Pancreas (tissue), 10 donors: ENCODE measurements at places on chromosomes 1 and 21.
A peak's percentile ranks its signal among the peaks of the same experiment; 100 is the strongest.

DNA sequence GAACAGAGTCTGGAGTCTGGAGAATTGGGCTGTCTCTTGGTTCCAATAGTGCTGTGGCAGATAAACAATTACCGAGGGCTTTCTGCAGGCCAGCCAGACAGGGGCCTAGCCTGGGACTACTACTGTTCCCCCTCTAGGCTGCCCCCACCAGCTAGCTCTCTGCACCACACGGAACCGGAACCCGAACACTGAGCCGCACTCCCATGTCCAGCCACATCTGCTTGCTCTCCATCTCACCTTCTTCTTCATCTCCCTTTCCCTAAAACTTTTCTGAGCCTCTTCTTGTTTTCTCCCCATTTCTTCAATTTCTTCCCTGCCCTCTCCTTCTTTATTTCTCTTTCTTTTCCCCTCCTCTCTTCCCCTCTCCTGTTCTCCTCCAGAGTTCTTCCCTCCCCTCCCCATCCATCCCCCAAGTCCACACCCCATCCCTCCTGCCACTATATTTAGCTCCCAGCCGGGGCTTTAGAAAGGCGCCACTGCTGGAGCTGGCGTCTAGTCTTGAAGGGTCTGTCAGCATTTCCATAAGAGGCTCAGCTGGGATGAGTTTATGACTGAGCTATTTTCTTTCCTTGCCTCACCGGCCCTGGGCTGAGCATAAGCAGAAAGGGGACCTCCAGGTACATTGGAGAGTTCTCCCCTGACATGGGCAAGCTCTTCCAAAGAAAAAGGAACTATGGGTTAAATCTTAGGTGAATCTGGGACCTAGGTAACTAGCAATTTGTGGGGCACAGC, 25.7 kb upstream of the ATP2B4 start:
- no peaks in the 10 kb centered on the region for H3K4me1 ChIP-seq
- H3K36me3 ChIP-seq = no peaks in the 10 kb centered on the region
- DNase-seq = no peak
- H3K27ac ChIP-seq = no peak overlapping the region
- no peaks in the 10 kb centered on the region for H3K27me3 ChIP-seq

DNA sequence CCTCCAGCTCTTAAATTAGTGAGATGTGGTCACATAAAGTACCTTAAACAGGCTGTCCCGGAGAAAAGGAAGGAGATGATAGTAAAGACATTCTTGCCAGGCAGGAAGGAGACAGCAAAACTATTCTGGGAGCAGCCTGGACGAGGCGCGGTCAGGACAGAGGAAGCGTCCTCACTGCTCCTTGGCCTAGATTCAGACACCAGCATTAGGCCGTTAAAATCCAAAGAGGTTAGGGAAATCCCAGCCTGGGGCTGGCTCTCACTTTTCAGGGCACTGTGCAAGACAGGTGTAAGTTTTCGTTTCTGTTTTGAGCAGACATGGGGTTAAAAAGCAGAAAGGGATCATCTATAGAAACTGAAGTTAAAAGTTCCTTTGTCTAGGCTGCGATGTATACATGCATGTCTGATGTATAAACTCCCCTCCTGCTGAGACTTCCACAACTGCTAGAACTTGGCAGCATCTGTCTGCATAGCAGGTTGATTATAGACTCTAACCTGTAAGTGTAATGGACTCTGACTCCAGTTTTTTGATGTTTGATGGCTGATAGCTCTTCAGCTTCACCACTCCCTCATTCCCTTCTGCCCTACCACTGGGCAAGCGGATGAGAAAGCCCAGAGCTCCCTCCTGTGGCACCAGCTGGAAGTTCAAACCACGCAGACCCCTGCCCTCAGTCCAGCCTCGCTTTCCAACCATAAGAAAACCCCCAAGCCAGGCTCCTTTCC, 21.5 kb downstream of the STPG1 start:
- H3K36me3 ChIP-seq = no peaks in the 10 kb centered on the region
- peak overlapping the region; percentile 10 for H3K4me3 ChIP-seq
- H3K27ac ChIP-seq = peak overlapping the region; percentile 6
- no peaks in the 10 kb centered on the region for H3K27me3 ChIP-seq

DNA sequence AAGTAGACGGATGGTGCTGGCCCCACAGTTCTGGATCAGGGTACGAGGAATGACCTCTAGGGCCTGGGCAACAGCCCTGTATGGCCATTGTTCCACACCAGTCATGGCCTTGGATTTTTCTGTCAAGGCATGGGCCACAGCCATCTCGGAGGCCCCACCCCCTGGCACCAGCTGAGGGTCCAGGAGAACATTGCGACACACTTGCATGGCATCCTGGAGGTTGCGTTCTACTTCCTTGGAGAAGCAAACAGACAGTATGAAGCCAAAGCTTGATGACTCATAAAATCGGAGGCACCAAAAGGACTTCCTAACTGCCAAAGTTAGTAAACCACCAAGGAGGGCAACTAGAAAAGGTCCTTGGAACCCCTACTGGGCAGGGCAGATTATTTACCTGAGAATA, 11.9 kb upstream of the VHLL start:
- no peak overlapping the region for H3K27ac ChIP-seq
- H3K4me3 ChIP-seq = no peak overlapping the region
- no peaks in the 10 kb centered on the region for H3K4me1 ChIP-seq
- H3K36me3 ChIP-seq = peaks cover 63% of the 10 kb centered on the region

GRCh38 chr1:237759377-237759776, 131.3 kb downstream of the ZP4 start:
- H3K27me3 ChIP-seq = no peaks in the 10 kb centered on the region
- H3K27ac ChIP-seq = no peak overlapping the region
- no peak overlapping the region for H3K4me3 ChIP-seq
- DNase-seq = no peak
- H3K36me3 ChIP-seq = no peaks in the 10 kb centered on the region

- peaks cover 23% of the 10 kb centered on the region for H3K4me1 ChIP-seq
- no peak for DNase-seq
- H3K27ac ChIP-seq = no peak overlapping the region
- H3K27me3 ChIP-seq = no peaks in the 10 kb centered on the region
Measured at GRCh38 chr1:91781901-91782622, 103.9 kb downstream of the TGFBR3 start.

DNA sequence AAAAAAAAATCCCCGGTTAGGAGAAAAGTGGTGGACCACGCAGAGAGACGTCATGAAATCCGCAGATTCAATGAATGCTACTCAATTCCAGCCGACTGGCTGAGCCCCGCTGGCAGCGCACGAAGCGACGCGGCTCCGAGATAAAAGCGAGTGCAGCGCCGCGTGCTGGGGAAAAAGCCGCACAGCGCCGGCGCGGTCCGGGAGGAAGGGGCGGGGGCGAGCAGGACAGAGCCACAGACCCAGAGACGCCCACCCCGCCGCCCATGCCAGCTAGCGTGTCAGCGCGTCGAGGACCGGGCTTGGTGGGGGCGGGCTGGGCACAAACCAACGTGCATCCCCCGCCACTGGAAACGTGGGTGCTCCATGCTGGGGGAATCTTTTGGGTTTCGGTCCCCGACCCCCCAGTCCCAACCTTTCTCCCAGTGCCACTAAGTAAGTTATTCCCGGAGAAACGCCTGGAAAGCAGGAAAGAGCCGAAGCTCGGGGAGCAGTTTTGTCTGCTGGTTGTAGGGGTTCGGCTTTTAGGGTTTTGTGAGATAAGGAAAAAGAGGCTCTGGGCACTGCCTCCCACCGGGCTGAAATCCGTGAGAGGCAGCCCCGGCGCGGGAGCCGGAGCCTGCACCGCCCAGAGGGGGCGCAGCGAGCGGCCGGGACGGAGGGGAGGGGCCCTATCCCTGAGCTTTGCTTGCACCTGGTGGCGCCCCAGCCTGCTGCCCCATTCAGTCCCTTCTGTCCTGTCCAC, at the start of gene KCNJ6:
KCNJ6 (minus strand) TSS at position 148 of the 742 bp plus-strand sequence. CDS start 75,775 bp downstream, outside the sequence.
- DNase-seq = peak; percentile 37
- peak within 1 kb of the TSS; percentile 28 for H3K4me3 ChIP-seq
- no peak within 1 kb of the TSS for H3K27ac ChIP-seq
- no peaks in the 10 kb centered on the region for H3K4me1 ChIP-seq

GRCh38 chr21:38474124-38474523, 24.2 kb downstream of the ERG start:
- DNase-seq = no peak
- H3K4me1 ChIP-seq = no peaks in the 10 kb centered on the region
- no peaks in the 10 kb centered on the region for H3K36me3 ChIP-seq
- peaks cover 17% of the 10 kb centered on the region for H3K27me3 ChIP-seq
